ENCODE measurements at places on chromosomes 7 and 10.

DNA sequence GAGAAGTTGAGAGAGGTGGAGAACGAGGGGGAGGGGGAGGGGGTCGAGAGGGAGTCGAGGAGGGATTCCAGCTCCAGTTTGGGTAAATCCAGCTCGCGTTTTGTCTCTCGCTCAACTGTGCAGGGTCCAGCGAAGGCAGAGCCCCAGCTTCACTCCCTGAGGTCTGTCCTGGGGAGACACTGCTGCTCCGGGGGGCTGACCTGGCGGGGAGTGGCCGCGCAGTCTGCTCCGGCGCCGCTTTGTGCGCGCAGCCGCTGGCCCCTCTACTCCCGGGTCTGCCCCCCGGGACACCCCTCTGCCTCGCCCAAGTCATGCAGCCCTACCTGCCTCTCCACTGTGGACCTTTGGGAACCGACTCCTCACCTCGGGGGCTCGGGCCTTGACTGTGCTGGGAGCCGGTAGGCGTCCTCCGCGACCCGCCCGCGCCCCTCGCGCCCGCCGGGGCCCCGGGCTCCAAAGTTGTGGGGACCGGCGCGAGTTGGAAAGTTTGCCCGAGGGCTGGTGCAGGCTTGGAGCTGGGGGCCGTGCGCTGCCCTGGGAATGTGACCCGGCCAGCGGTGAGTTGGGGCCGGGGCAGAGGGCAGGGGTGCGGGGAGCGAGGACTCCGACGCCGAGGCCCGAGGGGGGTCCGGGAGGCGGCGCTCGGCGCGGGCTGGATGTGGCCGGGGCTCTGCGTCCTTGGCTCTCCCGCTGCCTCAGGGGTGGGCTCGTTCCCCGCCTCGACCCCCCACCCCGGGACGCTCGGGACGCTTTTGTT is at the start of gene TET1:
Gene TET1, plus strand, starts transcription at position 152 of the 757 bp plus-strand sequence. CDS start 12,002 bp downstream, outside the sequence.
- no peak for DNase-seq

- no peak for DNase-seq
Observed at GRCh38 chr10:98312822-98313221, 44.8 kb upstream of the LOXL4 start.

GRCh38 chr7:90337106-90337505 is 9.4 kb upstream of the GTPBP10 start:
- DNase-seq: peak; percentile 15

DNA sequence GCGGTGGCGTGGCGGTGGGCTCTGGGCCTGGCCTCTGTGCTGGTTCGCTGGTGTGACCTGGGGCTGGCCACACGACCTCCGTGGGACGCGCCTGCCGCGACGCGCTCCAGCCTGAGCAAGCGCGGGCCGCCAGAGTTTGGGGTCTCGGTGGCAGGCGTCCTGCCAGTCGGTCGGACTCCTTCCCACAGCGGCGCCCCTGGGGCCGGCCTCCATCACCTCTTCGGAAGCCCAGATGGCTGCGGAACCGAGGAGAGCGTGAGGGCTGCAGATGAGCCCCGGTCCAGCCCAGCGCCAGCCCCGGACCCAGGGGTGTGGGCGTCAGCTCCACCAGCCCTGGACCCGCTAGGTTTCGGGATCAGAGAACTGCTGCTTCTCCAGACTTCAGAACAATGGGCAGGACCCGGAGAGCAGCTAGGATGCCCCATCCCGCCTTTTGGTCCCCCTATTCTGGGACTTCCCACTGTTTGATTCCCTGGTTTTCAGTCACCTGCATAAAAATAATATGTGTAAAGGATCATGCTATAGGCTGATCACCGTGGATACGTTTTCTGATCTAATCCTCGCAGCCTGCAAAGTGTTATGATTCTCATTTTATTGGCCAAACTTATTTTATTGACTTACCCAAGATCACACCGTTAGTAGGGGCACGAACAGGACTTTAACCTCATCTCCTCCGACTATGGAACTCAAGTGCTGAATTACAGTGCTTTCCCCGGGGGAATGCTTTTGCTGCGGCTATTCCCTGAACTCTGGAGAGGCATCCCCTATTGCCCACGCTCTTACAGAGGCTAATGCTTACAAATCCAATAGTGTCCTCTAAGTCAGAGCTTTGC is 2.8 kb downstream of the CYP26C1 start:
- no peak for DNase-seq

DNA sequence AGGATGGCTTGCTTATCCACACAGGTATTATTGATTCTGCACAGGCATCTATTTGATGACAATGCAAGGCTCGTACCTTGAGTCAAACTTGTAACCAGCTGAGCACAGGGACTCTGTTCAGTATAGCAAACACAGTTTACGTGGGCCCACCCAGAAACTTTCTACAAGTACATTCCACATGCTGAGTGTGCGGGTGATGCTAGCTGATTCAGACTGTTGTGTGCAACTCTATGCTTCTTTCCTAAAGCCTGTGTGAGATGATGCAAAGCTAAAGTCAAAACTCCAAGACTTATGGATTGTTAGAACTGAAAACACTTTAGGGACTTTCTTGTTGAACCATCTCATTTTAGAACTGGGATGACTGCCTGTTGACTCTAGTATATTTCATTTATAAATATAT is 21.5 kb upstream of the CALD1 start:
- DNase-seq: no peak

DNA sequence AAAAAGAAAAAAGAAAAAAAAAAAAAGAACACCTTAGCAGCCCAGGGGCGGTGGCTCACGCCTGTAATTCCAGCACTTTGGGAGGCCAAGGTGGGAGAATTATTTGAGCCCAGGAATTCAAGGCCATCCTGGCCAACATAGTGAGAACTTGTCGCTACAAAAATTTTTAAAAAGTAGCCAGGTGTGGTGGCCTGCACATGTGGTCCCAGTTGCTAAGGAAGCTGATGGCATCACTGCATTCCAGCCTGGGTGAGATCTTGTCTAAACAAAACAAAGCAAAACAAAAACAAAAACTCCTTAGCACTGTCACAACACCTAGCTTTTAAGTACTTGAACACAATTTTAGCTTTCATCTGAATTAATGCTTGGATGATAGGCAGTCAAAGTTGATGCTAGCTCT is 86.3 kb upstream of the MKLN1 start:
- no peak for DNase-seq

DNA sequence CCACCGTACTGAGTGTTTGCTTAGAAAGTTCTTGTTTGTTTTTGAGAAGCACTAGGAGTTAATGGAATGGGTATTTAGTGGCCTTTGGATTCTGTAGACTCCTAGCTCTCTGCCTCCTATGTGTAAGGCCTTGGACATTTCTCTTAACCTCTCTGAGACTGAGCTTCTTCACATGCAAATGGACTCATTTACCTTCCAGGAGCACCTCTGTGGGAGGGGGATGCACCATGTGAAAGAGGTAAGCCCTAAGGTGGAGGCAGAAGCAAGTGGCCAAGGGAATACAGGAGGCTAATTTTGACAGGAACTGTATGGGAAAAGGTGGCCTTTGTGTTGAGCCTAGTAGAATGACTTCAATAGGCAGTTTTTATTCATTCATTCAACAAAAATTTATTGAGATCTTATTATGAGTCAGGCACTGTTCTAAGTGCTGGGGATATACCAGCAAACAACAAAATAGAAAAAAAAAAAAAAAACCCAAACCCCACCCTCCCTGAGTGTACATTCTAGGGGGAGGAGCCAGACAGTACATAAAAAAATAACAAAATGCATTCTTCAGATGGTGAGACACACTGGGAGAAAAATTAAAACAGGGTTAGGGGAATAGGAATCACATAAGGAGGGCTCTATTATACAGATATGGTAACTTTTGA is 9.2 kb upstream of the EPHA1 start:
- DNase-seq: no peak

DNA sequence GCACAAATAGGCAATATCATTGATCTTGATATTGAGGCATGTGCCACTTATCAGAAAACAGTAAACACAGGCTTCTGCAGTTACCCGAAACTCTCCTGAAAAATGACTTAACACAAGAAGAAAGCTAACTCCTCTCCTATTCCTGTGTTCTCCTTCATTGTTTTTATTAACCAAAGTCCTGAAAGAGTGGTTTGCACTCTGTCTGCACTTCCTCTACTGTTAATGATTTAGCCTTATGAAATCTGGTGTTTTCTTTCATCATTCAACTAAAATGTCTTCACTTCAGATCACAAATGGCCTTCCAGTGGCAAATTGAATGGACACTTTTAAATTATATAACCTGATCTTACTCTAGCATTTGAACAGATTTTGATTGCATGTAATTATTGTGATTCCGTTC is 630.6 kb upstream of the PHF14 start:
- DNase-seq: no peak

- DNase-seq: no peak
Observed at GRCh38 chr7:116500078-116500853, 728 bp downstream of the CAV2 start.

DNA sequence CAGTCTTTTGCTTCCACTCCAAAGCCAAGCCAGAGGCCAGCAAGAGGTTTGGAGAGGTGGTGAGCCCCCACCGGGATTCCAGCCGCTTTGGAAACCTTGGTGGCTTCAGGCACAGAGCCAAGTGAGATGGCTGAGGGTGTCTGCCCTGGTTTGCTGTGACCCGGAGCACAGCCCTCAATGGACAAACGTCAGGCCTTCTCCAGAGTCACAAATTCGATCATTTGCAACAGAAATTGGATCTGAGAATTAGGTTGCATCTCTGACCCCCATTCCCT is 885 bp upstream of the NKX1-2 start:
- no peak for DNase-seq

DNA sequence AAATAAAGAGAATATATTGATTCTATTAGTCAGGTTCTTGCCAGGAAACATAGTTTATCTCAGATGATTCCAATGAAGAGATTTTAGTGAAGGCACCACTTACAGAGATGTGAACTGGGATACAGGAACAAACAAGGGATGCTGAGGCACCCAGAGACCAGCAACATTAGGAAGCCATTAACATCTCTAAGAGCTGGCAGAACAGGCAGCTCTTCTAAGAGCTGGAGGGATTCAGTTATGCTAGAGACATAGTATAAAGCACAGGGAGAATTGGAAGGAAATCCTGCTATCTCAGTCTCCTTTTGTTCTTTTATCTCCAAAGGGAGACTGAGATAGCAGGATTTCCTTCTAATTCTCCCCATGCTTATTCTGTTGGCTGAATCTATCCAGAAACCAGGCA is 22.0 kb downstream of the OR6B1 start:
- DNase-seq: no peak

GRCh38 chr10:29064680-29065079 is 224.2 kb upstream of the LYZL1 start:
- DNase-seq: no peak

GRCh38 chr7:38276096-38276877 is 2.9 kb upstream of the TARP start:
- DNase-seq: no peak

- no peak for DNase-seq
Observed at GRCh38 chr10:67827811-67828210, 10.2 kb downstream of the DNAJC12 start.

DNA sequence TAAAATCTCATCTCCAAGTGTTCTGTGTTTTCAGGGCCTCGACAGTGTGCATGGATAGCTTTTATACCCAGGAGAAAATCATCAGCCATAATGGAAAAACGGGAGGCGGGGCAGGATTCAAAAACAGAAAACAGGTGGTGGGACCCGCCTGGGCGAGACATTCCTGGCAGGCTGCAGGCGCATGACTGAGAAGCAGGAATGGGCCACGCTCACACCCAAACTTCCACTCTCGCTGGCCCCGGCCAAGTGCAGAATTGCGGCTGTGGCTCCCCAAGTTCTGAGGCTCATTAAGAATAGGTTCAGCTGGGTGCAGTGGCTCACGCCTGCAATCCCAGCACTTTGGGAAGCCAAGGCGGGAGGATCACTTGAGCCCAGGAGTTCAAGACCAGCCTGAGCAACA is 60.6 kb downstream of the C10orf143 start:
- no peak for DNase-seq

GRCh38 chr10:24651923-24652322 is 71.8 kb downstream of the ARHGAP21 start:
- DNase-seq: no peak

DNA sequence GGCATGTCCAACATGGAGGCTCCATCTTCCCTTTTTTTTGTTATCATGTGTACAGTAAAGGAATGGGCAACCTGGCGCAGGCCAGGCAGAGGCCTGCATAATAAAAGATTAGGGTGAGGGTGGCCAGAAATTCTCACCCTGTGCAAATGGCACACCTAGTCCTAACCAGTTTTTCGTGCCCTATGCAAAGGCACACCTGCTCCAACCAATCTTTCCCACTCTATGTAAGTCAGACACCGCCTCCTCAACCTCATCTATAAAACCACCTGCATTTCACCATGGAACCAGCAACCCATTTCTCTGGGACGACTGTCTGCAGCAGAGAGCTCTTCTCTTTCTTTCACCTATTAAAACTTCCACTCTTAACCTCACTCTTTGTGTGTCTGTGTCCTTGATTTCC is 16.1 kb downstream of the TBATA start:
- DNase-seq: no peak

- no peak for DNase-seq
Observed at GRCh38 chr7:593324-594115, 73.9 kb upstream of the PDGFA start.

GRCh38 chr10:62305813-62306212 is 37.2 kb upstream of the RTKN2 start:
- no peak for DNase-seq

DNA sequence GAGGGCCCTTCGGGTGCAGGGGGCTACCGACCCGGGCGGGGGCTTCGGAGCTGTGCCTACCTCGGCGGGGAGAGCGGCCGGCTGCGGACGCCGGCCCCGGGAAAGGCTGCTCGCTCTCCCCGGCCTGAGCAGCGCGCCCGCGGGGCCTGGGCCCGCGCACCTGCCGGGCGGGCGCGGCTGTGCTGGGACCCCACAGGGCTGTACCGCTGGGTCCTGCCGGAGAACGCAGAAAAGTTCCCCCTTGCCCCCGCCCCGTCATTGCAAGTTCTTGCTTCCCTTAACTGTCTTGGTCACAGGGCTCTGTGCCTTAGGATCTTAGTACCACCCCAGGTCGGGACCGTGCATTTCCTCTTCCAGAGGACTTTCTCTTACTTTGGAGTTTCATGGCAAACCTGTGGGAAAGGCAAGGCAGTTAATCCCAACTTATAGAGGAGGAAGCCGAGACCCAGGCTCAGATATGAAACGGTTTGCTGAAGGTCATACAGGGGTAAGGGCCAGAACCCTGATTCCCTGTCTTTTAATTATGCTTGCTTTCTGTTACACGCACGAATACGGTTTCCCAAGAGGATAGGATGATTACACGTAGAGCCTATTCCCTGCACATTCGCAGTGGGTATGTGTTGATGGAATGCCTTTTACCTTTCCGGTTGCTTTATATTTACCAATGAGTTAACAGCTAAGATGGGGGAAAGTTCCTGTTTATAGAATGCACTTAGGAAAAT is 652 bp downstream of the PCGF5 start:
- no peak for DNase-seq

Data from HS-5 (cell line).